Small intestine (tissue), 16 donors: ENCODE measurements at places on chromosomes 2 and 18. TPM values are rescaled to one million over a fixed set of nuclear protein-coding genes. Genes with fewer than 3 reads are reported as not detected.

DNA sequence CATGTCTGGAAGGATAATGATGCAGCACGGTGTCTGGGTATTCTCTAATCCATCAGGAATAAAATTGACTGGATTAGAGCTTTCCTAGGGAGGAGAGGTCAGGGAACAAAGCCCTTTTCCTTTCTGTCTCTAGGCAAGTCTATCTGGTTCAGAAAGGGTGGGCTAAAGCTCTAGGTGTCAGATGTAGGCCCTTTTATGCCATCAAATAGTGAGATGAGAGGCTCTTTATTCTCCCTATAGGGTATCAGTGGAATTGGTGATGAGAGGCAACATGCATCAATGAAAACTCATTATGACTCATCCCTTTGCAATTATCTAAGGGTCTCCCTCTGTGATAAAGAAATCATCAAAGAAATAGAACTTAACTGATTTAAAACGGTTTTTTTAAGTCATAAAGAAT, 328.0 kb upstream of the CRIM1 start:
- H3K27me3 ChIP-seq = no peaks in the 10 kb centered on the region
- H3K27ac ChIP-seq = no peak overlapping the region
- no peak for DNase-seq
- H3K36me3 ChIP-seq = no peaks in the 10 kb centered on the region

DNA sequence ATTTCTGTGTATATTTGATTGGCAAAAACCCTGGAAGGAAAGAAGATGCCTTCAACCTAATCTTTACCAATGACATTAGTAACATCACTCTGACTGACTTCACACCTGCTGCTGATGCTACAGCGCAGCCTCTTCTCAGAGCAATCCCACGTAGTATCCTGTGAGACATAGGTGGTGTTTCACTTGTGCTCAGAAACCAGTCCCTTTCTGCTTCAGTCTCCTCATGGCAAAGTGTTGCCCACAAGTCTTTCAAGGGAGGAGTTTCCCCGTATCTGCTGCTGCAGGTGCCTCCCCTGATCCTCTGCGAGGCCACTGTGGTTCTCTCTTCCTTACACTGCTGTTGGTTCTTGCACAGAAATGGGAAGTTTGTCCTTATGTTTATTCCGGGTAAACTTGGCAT, 433.2 kb upstream of the TNP1 start:
- no peak for DNase-seq
- H3K27me3 ChIP-seq = no peaks in the 10 kb centered on the region
- H3K36me3 ChIP-seq = no peaks in the 10 kb centered on the region
- H3K4me3 ChIP-seq = no peak overlapping the region
- H3K27ac ChIP-seq = no peak overlapping the region
- H3K4me1 ChIP-seq = no peaks in the 10 kb centered on the region

DNA sequence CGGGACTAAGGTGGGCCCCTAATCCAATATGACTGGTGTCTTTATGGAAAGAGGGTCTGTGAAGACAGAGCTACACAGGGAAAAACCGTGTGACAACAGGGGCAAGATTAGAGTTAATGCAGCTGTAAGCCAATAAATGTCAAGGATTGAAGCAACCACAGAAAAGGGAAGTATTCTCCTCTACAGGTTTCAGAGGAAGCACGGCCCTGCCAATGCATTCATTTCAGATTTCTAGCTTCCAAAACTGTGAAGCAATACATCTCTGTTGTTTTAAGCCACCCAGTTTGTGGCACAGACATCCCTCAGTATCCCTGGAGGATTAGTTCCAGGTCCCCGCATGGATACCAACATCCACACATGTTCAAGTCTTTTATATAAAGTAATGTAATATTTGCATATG, 48.8 kb downstream of the SPP2 start:
- DNase-seq = no peak
- no peaks in the 10 kb centered on the region for H3K4me1 ChIP-seq
- no peak overlapping the region for H3K4me3 ChIP-seq
- H3K27ac ChIP-seq = no peak overlapping the region

- H3K27ac ChIP-seq = no peak overlapping the region
- no peak overlapping the region for H3K4me3 ChIP-seq
- no peaks in the 10 kb centered on the region for H3K36me3 ChIP-seq
- H3K27me3 ChIP-seq = no peaks in the 10 kb centered on the region
Measured at GRCh38 chr18:7021994-7022840, 95.4 kb downstream of the LAMA1 start.

DNA sequence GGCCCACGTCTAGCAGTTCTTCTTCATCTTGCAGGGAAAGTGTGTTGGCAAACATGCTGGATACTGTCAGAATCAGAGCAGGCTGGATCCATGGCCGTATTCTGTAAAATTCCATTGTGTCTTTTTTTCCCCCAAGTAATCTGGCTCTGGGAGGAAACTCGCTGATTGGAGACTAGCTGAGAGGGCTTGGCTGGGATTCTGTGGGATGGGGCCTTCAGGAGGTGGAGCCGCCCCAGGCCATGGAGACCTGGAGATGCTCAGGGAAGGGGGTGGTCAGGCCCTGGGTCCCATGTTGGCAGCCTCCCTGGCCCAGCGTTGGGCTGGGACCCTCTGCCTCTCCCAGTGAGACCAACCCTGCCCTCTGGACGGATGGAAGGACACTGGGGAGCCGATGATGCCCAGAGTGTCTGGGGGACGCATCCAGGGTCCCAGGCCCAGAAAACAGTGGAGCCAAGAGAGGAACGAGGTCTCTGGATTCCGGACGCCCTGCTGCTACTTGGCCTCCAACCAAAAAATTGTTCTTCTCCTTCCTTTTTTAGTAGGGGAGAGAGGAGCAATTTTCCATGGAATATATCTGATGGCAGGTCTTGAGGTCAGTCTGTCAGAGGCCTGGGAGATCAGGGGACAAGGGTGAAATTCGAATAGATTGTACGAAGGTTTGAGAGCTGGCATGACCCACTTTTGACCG, 114.5 kb downstream of the AGAP1 start:
- no peaks in the 10 kb centered on the region for H3K4me1 ChIP-seq
- no peak overlapping the region for H3K4me3 ChIP-seq
- no peak for DNase-seq

DNA sequence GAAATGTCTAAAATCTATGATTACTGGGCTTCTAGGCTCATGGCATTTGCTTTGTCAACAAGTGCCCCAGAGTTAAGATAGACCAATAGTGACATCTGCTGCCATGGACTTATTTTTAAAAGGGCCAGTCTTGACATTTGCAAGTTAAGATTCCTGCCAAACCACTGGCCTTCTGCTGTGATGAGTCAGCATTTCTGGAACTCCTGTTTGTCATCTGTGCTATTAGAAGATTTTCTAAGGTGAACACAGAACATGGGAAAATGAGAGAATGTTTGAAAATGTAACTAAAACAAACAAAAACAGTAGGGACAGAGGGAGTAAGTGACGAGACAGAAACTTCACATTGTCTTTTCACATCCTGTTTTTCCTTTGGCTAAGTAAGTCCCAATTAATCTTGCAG, 93.7 kb upstream of the WDR75 start:
- H3K4me1 ChIP-seq = peaks cover 8% of the 10 kb centered on the region
- peak; percentile 33 for DNase-seq
- no peak overlapping the region for H3K4me3 ChIP-seq
- H3K27me3 ChIP-seq = no peaks in the 10 kb centered on the region

DNA sequence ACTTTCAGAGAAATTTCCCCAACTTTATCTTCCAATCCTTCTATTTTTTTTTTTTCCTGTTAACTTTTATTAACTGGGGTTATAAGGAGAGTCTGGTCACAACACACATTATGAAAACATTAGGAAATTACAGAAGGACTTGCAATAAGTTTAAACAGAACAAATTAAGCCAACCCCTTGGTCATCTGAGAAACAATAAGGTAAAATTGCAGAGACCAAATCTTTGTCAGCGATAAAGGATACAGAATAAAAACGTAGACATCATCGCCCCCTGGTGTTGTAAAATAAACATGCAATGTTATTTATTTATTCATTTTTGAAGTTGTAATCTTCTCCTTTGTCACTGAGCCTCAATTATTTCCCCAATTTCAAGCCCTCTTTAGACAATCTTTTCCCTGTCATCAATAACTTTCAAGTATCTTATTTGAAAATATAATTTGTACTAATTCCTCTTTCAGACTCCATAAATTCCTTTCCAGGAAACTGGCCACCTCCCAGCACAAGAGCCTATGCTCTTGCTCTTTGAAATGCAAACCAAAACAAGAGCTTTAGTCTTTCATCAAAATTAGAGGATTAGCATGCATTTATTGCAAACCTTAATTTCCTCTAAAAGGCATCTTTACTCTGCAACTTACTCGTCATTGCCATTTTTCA, 19.5 kb downstream of the G6PC2 start:
- H3K4me3 ChIP-seq = no peak overlapping the region
- H3K27me3 ChIP-seq = no peaks in the 10 kb centered on the region
- peak; percentile 54 for DNase-seq
- H3K36me3 ChIP-seq = no peaks in the 10 kb centered on the region
- H3K4me1 ChIP-seq = no peaks in the 10 kb centered on the region

GRCh38 chr2:55887901-55888624, 35.5 kb downstream of the EFEMP1 start:
- H3K4me3 ChIP-seq = no peak overlapping the region
- no peaks in the 10 kb centered on the region for H3K36me3 ChIP-seq
- H3K4me1 ChIP-seq = no peaks in the 10 kb centered on the region
- no peak overlapping the region for H3K27ac ChIP-seq

APCDD1 gene
- polyA plus RNA-seq = 7.4 TPM

PCBP1 gene
- 300 TPM for polyA plus RNA-seq

ZNF892 gene
- polyA plus RNA-seq = not detected

MAP3K20 gene
- 24.5 TPM for polyA plus RNA-seq

GTF3C2 gene
- polyA plus RNA-seq = 39.8 TPM

GAL3ST2 gene
- not detected for polyA plus RNA-seq
